Activated naive CD4-positive, alpha-beta T cell treated with anti-CD3 and anti-CD28 coated beads, Interleukin-2, amount 50 U/mL, for 16 hours (primary cell): ENCODE measurements at places on chromosomes 11 and 22.

DNA sequence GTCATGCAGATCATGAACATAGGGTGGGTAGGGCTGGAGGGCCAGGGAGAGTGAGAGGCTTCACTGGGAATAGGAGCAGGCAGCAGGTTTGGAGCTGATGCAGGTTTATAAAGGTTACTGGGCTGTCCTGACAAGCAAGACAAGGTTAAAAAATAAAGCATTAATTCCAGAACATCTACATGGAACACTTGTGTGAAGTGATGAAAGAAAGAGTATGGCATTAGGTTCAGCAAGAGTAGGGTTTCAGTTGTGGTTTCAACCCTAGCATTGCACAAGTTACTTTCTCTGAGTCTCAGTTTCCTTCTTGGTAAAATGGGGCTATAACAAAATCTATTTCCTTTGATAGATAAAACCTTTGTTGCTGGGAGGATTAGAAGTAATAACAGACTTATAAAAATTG, 114.6 kb upstream of the SESN3 start:
- no peak for DNase-seq

GRCh38 chr22:37817705-37818408, 5.3 kb upstream of the GALR3 start:
- DNase-seq = peak; percentile 83

- DNase-seq = no peak
Observed at GRCh38 chr11:10488934-10489691, 34.0 kb downstream of the AMPD3 start.

DNA sequence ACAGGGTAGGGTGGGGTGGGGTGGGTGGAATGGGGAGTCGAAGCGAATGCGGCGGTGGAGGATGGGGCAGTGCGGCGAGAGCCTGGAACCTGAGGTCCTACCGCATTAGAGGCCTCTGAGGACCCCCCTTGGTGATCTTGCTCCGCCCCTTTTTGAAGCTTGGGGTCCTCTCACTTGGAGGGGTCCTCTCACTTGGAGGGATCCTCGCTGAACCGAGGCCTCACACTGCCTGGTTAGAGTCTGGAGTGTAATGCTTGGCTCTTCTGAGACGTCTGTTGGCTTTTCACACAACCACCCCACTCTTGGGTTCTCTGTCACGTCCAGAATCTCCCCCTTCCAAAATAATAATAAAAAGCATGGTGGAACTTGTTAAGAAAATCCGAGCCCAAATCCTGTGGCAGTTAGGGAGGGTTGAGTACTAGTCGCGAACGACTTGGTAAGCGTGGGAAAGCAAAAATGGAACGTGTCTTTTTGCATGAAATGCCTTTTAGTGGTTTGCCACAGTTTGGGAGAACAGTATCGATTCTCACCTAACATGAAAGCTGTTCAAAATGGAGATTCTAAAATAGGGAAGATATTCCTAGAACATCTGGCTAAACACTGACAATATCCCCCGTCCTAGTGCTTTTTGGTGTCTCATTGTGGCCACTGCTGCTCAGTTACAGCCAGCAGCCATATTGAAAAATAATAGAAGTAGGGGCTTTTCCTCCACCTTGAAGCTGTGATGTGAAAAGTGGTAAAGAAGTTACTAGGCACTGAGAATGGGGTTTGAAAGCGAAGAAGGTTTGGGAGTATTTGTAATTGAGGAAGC, 822 bp downstream of the RBX1 start:
- no peak for DNase-seq

DNA sequence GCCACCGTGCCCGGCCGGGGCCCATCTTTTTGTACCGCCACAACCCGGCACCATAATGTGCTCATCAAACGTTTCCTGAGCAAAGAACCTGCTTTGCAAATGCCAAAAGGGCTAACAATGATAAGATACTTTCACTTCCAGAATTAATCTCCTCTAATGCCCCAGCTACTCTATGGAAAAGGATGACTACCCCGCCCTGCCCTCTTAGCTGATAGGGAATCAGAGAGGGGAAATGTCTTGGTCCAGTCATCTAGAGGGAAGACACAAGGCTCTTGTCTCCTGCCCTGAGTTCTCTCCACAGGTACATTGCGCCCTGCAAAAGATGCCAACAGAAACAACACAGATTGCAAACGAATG, 586 bp downstream of the TTLL1 start:
- DNase-seq = no peak

GRCh38 chr11:92657226-92657625, 312.2 kb upstream of the MTNR1B start:
- no peak for DNase-seq

- no peak for DNase-seq
Observed at GRCh38 chr11:9739123-9739900, 75.4 kb downstream of the SWAP70 start.

DNA sequence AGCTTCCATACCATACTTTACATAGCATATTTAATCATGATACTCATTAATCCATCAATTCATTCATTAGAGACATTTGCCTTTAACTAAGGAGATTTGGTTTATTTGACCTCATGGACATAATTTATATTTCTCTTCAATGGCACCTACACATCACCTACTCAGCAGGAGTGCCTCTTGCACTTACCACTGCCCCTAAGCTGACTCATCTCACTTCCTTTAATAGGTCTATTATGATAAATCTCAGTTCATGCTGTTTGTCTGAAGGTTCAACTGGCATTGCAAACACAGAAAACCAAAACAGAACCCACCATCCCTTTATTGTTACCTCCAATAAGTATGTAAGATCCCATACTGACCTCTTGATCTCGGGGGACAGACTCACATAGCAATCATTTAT, 186.7 kb downstream of the LUZP2 start:
- no peak for DNase-seq

DNA sequence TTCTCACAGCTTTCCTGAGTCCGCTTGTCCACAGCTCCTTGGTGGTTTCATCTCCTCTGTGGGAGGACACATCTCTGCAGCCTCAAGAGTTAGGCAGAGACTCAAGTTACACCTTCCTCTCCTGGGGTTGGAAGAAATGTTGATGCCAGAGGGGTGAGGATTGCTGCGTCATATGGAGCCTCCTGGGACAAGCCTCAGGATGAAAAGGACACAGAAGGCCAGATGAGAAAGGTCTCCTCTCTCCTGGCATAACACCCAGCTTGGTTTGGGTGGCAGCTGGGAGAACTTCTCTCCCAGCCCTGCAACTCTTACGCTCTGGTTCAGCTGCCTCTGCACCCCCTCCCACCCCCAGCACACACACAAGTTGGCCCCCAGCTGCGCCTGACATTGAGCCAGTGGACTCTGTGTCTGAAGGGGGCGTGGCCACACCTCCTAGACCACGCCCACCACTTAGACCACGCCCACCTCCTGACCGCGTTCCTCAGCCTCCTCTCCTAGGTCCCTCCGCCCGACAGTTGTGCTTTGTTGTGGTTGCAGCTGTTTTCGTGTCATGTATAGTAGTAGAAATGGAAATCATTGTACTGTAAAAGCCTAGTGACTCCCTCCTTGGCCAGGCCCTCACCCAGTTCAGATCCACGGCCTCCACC, 11.7 kb downstream of the RASD2 start:
- DNase-seq = peak; percentile 80

- DNase-seq = no peak
Observed at GRCh38 chr11:2931771-2932738, 2.8 kb upstream of the PHLDA2 start.

GRCh38 chr11:59872076-59872475, 5.8 kb upstream of the TCN1 start:
- DNase-seq = no peak

- DNase-seq = no peak
Observed at GRCh38 chr11:99015634-99016454, 4.9 kb upstream of the CNTN5 start.

GRCh38 chr11:126061707-126062678, 673 bp downstream of the CDON start:
- peak; percentile 44 for DNase-seq

- no peak for DNase-seq
Observed at GRCh38 chr11:5153574-5154431, 754 bp downstream of the OR52A1 start.

GRCh38 chr22:37063431-37064420, 12.2 kb downstream of the KCTD17 start:
- no peak for DNase-seq

- DNase-seq = no peak
Observed at GRCh38 chr11:19789835-19790710, 77.4 kb downstream of the NAV2 start.

- no peak for DNase-seq
Observed at GRCh38 chr22:46478083-46478551, 59.3 kb downstream of the CELSR1 start.

GRCh38 chr11:84855508-84856245, 771.5 kb downstream of the DLG2 start:
- no peak for DNase-seq

- no peak for DNase-seq
Observed at GRCh38 chr11:2805388-2806056, 80.1 kb downstream of the CDKN1C start.

DNA sequence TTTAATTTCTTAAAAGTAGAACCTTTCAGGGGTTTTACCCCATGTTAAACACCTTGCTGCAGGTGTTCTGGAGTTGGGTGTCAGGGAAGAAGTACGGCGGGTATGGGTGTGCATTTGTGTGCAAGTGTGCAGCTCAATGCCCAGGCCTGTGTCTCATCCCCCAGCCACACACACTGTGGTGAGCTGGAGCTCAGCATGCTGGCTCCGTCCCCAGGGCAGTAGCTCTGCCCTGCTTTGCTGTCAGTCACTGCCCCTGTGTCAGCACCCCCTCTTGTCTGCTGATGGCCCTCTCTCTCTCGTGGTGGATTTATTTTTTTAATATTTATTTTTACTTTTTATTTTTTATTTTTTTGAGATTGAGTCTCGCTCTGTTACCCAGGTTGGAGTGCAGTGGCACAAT, 35.8 kb upstream of the MYO18B start:
- DNase-seq = no peak

- DNase-seq = no peak
Observed at GRCh38 chr11:71397331-71397860, 50.8 kb downstream of the DHCR7 start.

GRCh38 chr22:23075525-23076216, 5.4 kb downstream of the GNAZ start:
- DNase-seq = no peak

DNA sequence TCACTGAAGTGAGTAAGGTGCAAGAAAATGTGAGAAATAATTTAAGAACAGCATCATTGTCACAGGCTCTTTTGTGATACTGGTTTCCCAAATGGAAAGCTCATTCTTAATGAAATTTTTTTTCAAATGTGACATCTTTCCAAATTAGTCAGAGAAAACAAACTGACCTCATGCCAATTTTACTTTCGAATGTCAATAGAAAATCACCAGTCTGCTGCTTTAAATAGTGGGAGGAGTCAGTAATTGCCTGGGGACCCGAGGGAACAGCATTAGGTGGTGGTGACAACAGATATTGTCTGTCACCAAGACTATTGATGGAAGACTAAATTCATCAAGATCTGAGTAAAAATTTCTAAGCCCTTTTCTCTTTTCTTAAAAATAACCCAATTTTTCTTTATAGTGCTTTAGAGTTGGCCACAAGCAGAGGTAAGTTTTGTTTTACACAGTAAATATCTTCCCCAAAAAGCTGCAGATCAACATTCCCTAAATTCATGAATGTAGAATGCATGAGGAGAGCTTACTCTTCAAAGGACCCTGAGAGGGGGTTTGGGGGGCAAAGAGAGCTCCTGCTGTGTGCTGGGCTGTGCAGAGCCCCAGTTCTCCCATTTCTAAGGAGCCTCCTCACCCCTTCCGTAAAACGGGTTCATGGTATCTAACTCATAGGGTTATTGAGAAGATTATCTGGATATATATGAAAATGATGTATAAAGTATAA, 95.1 kb downstream of the PIWIL4 start:
- DNase-seq = no peak

- no peak for DNase-seq
Observed at GRCh38 chr22:27309697-27310096, 491.9 kb downstream of the MN1 start.

DNA sequence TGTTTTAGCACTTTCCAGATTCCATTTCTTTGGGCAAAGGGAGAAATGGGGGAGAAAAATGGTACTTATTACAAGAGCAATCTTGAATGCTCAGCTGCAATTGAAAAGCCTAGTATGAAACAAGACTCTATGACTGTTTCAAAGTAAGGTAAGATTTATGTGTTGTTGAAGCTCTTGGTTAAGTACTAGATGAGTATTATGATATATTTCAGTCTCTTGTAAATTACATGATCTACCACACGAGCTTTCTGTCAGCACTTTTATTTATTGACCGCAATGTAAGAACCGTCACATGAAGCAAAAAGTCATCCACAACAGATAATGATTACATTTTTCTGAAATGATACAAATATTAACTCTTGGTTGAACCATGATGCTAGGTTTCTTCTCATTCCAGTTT, 906.7 kb upstream of the CHORDC1 start:
- DNase-seq = no peak

- DNase-seq = no peak
Observed at GRCh38 chr11:96114178-96115064, 190.5 kb upstream of the MTMR2 start.

DNA sequence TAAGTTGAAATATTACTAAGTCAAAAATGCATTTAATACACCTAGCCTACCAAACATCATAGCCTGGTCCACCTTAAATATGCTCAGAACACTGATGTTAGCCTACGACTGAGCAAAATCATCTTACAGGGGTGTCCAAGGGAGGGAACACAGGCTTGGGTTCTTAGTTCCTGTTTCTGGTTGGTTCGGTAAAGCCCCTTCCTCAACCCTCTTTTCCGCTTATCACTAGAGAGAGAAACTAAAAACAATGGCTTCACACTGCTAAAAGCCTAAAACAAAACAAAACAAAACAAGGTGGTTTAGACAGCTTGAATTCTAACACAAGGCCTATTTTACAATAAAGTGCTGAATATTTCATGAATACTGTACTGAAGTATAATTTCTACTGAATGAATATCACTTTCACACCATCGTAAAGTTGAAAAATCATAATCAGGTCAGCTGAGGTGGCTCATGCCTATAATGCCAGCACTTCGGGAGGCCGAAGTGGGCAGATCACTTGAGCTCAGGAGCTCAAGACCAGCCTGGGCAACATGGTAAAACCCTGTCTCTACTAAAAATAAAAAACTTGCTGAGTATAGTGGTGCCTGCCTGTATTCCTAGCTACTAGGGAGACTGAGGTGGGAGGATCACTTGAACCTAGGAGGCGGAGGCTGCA, 118.0 kb downstream of the SIK3 start:
- DNase-seq = no peak

GRCh38 chr11:101442171-101442570, 141.6 kb downstream of the TRPC6 start:
- no peak for DNase-seq

DNA sequence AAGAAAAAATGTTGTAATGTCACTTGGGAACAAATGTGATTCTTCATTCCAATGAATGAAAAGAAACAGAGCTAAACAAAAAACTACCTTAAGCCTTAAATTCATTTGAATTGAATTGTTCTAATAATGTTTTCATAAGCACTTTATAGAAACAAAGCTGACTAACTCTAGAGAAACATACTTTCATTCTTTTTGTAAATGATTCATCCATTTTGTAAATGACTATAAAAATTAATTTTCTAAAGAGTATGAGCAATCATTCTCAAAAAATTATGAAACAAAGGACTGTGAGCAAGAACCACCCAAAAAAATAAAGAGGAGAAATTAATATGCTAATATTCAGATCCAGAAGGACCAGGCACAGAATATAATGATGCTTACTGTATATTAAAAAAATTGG, 986.5 kb upstream of the CHORDC1 start:
- no peak for DNase-seq
